ENCODE measurements at places on chromosomes 5 and 9.
A peak's percentile ranks its signal among the peaks of the same experiment; 100 is the strongest.

DNA sequence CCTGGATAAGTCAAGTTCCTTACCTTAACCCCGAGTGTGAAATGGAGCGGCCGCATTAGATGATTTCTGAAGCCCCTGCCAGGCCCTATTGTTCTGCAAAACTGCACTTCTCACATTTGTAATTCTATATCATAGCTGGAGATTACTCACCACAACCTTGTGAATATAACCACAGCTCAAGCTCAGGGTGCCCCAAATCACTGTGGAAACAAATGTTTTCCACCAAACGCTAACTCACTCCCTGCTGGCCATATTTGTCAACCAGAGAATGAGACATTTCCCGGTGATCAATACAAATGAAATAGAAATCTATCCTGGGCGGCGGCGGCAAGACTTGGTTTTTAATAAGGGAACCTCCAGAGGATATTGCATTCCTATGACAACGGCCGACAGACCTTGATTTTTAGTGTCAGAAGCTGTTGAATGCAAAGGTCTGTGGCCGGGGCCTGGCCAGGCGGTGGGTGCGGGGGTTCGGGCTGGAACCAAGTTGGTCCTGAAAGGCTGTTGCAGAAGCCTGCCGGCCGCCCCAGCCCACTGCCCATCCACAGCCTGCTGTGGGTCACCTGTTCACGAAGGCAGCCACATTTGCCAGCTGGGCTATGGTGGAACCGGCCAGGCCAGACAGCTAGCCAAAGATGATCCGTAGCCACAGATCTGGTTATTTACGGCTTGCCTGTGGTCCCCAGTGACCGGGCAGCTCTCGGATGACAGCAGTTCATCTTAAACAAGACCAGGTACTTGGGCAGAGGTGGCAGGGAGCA is 93.9 kb upstream of the LMX1B start:
- peak; percentile 48 for DNase-seq

GRCh38 chr9:127058645-127059021 is 63.8 kb downstream of the ANGPTL2 start:
- no peak for DNase-seq

GRCh38 chr5:61754792-61755191 is 422.7 kb downstream of the ZSWIM6 start:
- DNase-seq: no peak

GRCh38 chr5:80213466-80213865 is 42.4 kb downstream of the SERINC5 start:
- DNase-seq: peak; percentile 43

GRCh38 chr5:179212870-179213269 is 132.4 kb downstream of the ADAMTS2 start:
- DNase-seq: no peak

GRCh38 chr9:100700689-100701318 is 122.9 kb downstream of the CAVIN4 start:
- DNase-seq: peak; percentile 42

DNA sequence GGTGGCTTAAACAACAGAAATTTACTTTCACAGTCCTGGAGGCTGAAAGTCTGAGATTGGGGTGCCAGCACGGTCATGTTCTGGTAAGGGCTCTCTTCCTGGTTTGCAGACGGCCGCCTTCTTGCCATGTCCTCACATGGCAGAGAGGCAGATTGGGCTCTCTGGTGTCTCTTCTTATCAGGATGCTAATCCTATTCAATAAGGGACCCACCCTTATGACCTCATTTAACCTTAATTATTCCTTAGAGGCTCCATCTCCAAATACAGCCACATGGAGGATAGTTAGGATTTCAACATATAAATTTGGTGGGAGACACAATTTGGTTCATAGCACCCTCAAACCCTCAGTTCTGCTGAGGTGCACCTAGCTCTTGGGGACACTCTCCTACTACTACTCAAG is 180.4 kb downstream of the DAB2IP start:
- no peak for DNase-seq

- DNase-seq: no peak
Observed at GRCh38 chr5:15549961-15550360, 50.0 kb downstream of the FBXL7 start.

DNA sequence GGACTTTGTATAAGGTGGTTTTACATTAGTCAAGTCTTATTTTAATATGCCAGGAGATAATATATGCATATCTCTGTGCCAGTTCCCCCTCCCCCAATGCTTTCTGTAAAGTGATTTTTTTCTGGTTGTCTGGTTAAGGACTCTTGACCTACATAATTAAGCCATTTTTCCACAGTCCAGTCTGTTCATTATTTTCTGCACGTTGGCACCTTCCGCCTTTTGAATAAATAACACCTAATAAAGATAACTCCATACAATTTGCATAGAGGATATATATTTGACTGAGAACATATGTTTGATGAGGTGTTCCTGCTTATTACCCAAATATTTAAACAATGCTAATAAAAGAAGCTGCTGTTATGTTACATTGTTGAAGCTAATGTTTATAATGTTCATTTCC is 320.9 kb downstream of the DMAC1 start:
- no peak for DNase-seq

- DNase-seq: no peak
Observed at GRCh38 chr9:115999498-115999897, 154.1 kb upstream of the PAPPA start.

GRCh38 chr9:76490249-76490990 is 31.4 kb downstream of the GCNT1 start:
- peak; percentile 15 for DNase-seq
